ENCODE measurements at places on chromosomes 2 and 18. TPM values are rescaled to one million over a fixed set of nuclear protein-coding genes. Genes with fewer than 3 reads are reported as not detected.

The PSMD1 gene
- polyA plus RNA-seq: 38.3 TPM

The MC2R gene
- not detected for polyA plus RNA-seq

The PSMA8 gene
- polyA plus RNA-seq: 4.1 TPM

The RGPD3 gene
- 0.06 TPM for polyA plus RNA-seq

The SMIM21 gene
- polyA plus RNA-seq: not detected

The RELCH gene
- polyA plus RNA-seq: 5.5 TPM

The C1GALT1C1L gene
- polyA plus RNA-seq: not detected

The ANKRD62 gene
- polyA plus RNA-seq: not detected

The MEX3C gene
- polyA plus RNA-seq: 4.8 TPM

The REG3A gene
- polyA plus RNA-seq: not detected

The MCFD2 gene
- polyA plus RNA-seq: 25.2 TPM

The COPS7B gene
- 40.7 TPM for polyA plus RNA-seq

The B3GNT7 gene
- polyA plus RNA-seq: 3.3 TPM

The DOK6 gene
- not detected for polyA plus RNA-seq

The TWIST2 gene
- polyA plus RNA-seq: not detected

The CXCR1 gene
- 0.35 TPM for polyA plus RNA-seq

The CTNNA2 gene
- polyA plus RNA-seq: not detected

The DARS1 gene
- 117 TPM for polyA plus RNA-seq

The DNAJC5G gene
- not detected for polyA plus RNA-seq

The SERPINB12 gene
- polyA plus RNA-seq: not detected

The KHK gene
- 6.5 TPM for polyA plus RNA-seq

The LINC00305 gene
- not detected for polyA plus RNA-seq

The SERPINB13 gene
- not detected for polyA plus RNA-seq

The CD28 gene
- polyA plus RNA-seq: 1.3 TPM

The DPP4 gene
- 1.3 TPM for polyA plus RNA-seq

The CYS1 gene
- not detected for polyA plus RNA-seq

The BOLL gene
- not detected for polyA plus RNA-seq

The IL36A gene
- not detected for polyA plus RNA-seq

The CCDC68 gene
- polyA plus RNA-seq: not detected

The STAT1 gene
- 73.8 TPM for polyA plus RNA-seq

The TGFA gene
- polyA plus RNA-seq: 0.06 TPM

The CENPA gene
- polyA plus RNA-seq: not detected

The COL6A3 gene
- not detected for polyA plus RNA-seq

The ANKRD29 gene
- polyA plus RNA-seq: not detected

The CNGA3 gene
- not detected for polyA plus RNA-seq

The RPRD1A gene
- polyA plus RNA-seq: 15.6 TPM

The VIT gene
- 0.09 TPM for polyA plus RNA-seq

The C2orf78 gene
- polyA plus RNA-seq: not detected

The HNMT gene
- polyA plus RNA-seq: not detected

The TEX44 gene
- not detected for polyA plus RNA-seq

The CHCHD5 gene
- 39.7 TPM for polyA plus RNA-seq

The PTPRN gene
- polyA plus RNA-seq: not detected

The ALK gene
- not detected for polyA plus RNA-seq

The HJURP gene
- polyA plus RNA-seq: not detected

The IL1R2 gene
- polyA plus RNA-seq: not detected

The LRRTM1 gene
- polyA plus RNA-seq: not detected

The SIX2 gene
- not detected for polyA plus RNA-seq

The STPG4 gene
- polyA plus RNA-seq: not detected

The ITGB6 gene
- polyA plus RNA-seq: not detected

The RAX gene
- polyA plus RNA-seq: not detected

The MAPK4 gene
- not detected for polyA plus RNA-seq

The MOGAT1 gene
- not detected for polyA plus RNA-seq

The GULP1 gene
- polyA plus RNA-seq: not detected

Data from IgD-negative memory B cell (primary cell).